ENCODE measurements at places on chromosomes 4 and X.

- DNase-seq: no peak
These were observed 2305.1 kb upstream of the AGA start for GRCh38 chr4:179747218-179747910.

DNA sequence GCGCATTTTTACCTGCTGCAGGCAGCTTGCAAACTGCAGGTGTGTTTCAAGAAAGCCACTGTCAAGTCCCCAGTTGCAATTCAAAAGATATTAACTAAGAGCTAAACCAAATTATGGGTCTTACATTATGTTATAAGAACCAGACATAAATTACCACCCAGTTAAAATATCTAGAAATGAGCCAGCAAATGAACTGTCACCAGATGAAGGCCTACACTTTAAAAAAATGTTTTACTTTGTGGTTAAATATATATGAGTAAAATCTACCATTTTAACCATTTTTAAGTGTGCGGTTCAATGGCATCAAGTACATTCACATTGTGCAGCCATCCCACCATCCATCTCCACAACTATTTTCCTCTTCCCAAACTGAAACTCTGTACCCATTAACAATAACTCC lies 32.0 kb upstream of the TMEM131L start:
- no peak for DNase-seq

- no peak for DNase-seq
These were observed 8.3 kb downstream of the LIN54 start for GRCh38 chr4:83002329-83002728.

GRCh38 chrX:115535421-115535820 lies 25.6 kb upstream of the PLS3 start:
- no peak for DNase-seq

DNA sequence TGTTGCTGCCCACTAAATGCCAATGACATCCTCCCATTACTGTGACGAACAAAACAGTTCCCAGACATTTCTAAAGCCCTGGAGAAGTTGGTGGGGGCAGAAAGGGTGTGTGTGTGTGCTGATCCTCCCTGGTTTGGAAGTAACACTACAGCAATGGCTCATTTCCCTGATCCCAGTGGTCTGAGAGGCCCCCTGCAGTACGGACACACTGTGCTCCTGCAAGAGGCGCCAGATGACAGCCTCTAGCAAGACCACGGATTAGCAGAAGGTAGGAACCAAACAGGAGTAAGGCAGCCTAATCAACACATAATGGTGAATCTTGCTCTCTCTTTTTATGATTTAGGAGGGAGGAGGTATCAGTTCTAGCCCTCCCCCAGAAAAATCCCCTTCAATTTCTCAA lies 49.6 kb downstream of the CHRDL1 start:
- no peak for DNase-seq

- DNase-seq: no peak
These were observed 2.6 kb upstream of the APBB2 start for GRCh38 chr4:41217020-41217333.

DNA sequence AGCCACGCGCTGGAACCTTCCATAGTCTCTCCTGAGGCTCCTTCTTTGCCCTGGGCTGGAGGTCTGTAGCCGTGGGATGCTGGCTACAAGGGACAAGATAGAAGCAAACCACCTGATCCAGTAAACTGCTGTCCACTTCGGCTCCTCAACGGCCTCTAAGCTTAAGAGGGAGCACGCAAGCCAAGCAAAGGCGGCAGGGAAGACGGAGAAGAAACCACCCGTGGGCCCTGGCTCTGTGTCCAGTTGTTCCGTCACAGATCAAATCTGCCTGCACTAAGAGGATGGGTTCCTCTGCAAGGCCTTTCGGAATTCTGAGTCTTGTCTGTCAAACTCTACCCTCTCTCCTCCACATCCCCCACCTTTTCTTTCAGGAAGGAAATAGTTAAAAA lies 401 bp upstream of the EDNRA start:
- no peak for DNase-seq

- DNase-seq: no peak
These were observed 46.4 kb downstream of the GAB1 start for GRCh38 chr4:143383005-143383574.

DNA sequence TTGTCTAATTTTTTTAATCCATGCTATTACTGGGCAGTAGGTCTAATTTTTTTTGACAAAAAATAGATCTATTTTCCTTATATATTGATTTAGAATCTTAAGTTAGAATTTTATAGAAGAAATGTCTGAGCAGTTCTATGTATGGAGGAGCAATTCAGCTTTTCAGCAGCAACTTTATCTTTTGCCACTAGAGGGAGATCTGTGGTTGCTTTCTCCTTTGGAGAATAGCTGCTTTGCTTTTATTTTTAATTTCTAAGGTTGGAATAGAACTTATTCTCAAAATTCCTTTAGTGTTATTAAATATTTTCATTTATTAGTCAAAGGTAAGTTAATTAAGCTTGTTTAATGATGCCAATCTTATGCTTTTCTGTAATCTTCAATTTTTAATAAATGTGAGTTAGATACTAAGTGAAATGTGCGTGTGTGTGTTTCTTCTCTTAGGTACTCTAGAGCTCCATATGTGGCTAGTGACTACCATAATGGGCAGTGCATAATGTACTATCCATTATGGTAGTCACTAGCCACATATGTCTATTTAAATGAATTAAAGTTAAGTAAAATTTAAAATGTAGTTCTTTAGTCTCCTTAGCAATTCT lies 29.3 kb downstream of the FAM199X start:
- DNase-seq: no peak
